Stimulated activated CD4-positive, alpha-beta T cell treated with anti-CD3 and anti-CD28 coated beads, Interleukin-1b, Interleukin-23, amount 100 ng/mL, for 1 hour (primary cell): ENCODE measurements at places on chromosomes 4 and X.

DNA sequence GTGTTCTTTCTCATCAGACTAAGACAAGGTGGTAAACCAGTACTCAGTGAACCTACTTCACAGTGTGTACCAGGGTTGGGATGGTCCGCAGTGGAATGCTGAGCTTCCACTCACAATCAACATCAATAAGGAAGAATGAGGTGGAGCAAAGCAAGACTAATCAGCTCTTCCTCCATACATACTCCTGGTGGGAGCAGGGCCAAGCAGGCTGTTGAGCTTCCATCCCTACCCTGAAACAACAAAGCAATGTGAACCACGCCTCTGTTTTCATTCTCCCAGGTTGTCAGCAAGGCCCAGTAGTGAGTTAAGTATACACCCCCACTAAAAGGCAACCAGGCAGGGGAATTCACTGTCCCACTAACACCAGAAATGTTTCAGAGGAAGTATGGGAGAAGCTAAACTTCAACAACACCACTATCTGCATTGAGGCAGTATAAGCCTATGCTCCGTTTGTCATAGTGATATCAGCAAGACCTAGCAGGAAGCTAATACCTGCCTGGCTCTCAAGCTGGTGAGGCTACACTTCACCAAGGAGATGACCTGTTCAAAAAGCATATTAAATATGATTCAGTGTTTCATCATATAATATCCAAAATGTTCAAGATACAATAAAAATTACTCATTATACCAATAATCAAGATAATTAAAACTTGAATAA lies 109.5 kb downstream of the DDX60 start:
- DNase-seq = no peak

GRCh38 chr4:67755974-67756373 lies 1.8 kb upstream of the GNRHR start:
- no peak for DNase-seq

DNA sequence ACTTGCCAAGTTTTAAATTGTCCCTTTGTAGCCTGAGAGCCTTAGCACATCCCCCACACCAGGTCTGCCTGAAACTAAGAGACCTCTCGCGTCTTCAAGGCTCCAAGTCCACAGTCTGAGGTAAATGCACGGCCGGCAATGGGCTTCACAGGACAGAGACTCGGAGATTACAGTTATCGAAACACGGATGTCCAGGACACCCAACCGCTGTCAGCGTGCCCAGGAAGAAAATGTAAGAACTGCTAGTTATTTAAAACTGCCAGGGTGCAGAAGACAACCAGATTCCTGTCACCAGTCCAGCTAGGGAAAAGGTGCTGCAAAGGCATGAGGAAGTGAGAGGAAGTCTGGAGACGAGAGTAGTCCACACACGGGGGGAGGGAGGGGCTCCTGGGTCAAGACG lies 28.9 kb downstream of the ZNF827 start:
- no peak for DNase-seq

DNA sequence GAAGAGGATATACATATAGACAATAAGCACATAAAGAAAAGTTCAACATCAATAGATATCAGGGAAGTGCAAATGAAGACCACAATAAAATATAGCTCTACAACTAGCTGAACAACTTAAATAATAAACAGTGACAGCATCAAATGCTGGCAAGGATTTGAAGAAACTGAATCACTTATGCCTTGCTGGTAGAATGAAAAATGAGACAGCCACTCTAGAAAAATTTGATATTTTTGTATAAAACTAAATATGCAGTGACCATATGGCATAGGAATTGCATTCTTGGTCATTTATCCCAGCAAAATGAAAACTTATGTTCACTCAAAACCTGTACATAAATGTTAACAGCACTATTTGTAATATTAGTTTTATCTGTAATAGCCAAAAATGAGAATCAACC lies 1102.0 kb downstream of the C4orf33 start:
- no peak for DNase-seq

DNA sequence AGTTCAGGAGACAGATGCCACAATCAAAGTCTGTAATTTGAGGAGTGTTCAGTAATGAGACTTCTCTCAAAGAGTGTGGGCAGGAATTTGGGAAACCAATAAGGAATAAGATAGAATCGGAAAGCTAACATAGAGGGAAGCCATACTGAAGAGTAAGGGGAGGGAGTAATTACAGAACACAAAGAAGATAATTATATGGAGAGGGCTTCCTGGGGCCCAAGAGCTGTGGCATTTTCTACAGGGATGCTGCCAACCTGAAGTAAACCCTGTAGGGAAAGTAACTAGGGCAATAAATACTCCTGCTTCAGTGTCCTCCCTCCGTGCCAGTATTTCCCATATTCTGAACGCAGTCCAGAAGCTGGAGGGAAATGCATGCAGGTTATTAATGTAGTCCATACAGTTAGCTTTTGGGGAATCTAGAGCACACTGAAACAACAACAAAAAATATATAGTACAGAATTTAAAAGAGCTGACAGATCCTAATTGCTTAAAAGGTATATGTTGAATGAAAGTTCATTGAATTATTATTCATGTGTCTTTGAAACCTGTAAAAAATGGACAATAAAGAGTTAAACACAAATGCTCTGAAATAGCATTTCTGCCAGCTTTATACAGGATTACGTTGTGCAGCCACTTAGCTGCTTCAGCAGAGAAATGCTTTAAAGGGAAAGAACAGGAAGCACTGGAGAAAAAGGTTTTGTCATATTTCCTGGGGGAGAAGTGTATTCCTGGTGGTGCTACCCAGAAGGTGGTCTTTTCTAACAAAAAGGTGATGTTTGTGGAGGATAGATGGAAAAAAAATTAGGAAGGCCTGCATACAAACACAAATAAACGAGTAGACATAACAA lies 48.0 kb downstream of the CXXC4 start:
- DNase-seq = no peak

GRCh38 chrX:152575331-152575730 lies 62.4 kb upstream of the GABRQ start:
- no peak for DNase-seq

GRCh38 chr4:67465032-67465762 lies 80.1 kb downstream of the CENPC start:
- no peak for DNase-seq

GRCh38 chrX:20954014-20954413 lies 420.2 kb upstream of the CNKSR2 start:
- no peak for DNase-seq
